Pulmonary artery endothelial cell (primary cell): ENCODE measurements at places on chromosomes 2 and 18.

GRCh38 chr2:26299471-26300101, 46.4 kb upstream of the SELENOI start:
- no peak for DNase-seq

DNA sequence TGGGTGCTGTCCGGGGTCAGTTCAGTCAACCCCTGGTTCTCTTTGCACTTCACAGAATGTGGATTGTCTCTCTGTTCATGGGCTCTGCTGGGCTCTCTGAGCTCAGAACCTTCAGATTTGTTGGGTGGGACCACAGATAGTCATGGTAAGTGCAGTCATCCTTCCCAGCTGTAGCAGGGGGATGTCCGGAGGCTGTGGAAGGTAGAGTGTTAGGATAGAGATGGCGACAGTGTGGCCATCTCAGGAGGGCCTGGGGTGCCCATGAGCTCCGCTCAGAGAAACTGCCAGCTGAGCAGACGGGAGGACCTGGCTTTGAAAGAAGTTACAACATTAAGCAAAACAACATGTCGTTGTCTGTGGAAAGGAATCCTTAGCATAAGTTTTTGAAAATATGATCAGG, 149.8 kb downstream of the FAM210A start:
- no peak for DNase-seq

DNA sequence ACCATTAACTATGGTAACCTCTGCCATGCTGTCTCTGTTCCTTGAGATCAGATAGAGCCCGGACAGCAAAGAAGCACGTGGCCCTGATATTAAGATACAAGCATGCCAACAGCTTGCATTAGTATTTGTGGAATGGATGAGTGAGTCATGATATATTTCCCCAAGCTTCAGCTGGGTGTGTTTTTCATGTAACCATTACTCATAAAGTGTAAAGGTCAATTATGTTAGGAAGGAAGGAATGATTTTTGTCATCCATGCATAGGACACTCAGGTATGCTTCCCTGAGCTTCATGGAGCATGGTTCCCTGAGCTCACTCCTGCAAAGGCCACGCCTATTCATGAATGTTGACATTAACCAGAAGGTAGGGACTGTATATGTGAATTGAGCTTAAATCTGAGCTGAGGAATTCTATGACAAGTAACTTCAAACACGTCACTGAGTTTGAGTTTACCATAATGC, 74.6 kb downstream of the ARL4C start:
- DNase-seq, result peak; percentile 76

GRCh38 chr2:134440336-134440909, 186.6 kb downstream of the MGAT5 start:
- DNase-seq, result no peak

DNA sequence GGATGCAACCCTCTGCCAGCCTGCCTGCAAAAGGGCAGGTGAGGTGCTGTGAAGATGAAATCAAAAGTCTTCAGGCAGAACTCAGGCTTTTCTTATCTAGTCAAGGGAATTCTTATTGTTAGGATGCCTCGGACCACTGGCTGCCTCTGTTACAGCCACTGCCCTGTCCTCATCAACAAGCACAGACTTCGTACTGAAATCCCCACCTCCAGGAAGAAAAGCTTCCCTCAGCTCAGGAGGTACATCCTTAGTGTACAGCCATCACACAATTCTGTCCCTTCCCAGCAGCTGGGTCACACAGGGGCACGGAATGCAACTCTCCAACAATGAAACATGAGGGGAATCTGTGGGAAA, 10.1 kb upstream of the RNU4ATAC start:
- DNase-seq, result no peak

DNA sequence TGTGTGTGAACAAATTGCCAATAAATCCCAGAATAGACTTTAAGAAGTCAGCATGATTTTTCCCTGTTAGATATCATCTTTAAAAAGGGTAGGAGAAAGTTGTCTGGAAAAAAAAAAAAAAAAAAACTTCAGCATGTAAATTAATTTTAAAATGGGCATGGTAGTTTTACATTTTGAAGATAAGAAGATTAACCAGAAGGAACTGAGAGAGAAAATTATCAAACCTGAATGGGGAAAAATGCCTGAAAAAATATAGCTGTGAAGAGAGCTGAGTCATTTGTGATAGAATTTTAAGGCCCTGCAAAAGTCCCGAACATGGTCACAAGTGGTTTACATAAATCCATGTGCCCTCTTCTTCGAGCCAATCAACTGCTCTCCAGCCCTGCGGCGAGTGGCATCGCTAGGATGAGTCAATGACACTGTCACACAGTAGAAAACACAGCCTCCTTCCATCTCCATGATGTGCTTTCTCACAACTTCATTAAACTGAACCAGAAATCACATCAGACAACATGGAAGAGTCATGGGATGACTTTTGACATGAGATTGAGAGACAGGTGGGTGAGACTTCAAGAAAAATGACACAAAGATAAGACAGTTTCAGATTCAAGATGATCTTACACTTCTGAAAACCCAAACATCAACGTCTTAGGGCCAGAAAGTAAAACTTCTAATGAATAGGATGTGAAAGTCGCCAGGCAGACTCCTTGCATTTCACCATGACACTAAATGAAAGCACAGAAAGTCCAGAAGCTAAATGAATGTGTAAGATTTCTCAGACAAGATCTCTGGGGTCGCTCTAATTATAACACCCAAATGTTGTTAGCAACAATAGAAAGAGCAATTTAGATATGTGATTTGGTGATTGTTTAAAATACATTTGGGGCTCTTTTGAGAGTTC, 273.0 kb upstream of the ID2 start:
- DNase-seq, result no peak

- DNase-seq, result no peak
These were observed 37.4 kb upstream of the PROKR1 start for GRCh38 chr2:68605939-68606338.
